ENCODE measurements at places on chromosomes 6 and 20. TPM values are rescaled to one million over a fixed set of nuclear protein-coding genes. Genes with fewer than 3 reads are reported as not detected.

Gene ENPP4
- 6.5 TPM for polyA plus RNA-seq

Gene SERAC1
- polyA plus RNA-seq, result 3.7 TPM

Gene DAAM2
- polyA plus RNA-seq, result 27.8 TPM

Gene EYS
- 0.03 TPM for polyA plus RNA-seq

Gene WDR46
- polyA plus RNA-seq, result 27.0 TPM

Gene MLN
- polyA plus RNA-seq, result not detected

Gene CRISP3
- 0.90 TPM for polyA plus RNA-seq

Gene FABP7
- polyA plus RNA-seq, result not detected

All from ovary (tissue), 10 donors.